NCI-H1694 treated with DMSO at 0.1 percent for 48 hours (cell line): ENCODE measurements at places on chromosomes 3 and 15.

DNA sequence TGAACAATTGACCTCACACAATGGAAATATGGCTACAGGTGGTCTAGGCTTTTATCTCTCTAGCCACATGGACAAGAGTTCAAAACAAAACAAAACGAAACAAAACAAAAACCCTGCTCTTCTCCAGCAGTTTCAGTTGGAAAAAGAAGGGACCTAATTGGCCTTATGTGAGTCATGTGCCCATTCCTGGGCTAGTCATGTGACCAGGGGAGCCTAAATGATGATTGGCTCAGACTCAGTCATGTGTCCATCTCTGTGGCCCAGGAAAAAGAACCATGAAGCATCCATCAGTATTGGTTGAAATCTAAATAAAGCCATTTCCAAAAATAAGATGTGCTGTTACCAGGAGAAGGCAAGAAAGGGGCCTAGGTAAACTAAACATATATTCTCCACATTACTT, 96.8 kb downstream of the ANXA2 start:
- DNase-seq = no peak

DNA sequence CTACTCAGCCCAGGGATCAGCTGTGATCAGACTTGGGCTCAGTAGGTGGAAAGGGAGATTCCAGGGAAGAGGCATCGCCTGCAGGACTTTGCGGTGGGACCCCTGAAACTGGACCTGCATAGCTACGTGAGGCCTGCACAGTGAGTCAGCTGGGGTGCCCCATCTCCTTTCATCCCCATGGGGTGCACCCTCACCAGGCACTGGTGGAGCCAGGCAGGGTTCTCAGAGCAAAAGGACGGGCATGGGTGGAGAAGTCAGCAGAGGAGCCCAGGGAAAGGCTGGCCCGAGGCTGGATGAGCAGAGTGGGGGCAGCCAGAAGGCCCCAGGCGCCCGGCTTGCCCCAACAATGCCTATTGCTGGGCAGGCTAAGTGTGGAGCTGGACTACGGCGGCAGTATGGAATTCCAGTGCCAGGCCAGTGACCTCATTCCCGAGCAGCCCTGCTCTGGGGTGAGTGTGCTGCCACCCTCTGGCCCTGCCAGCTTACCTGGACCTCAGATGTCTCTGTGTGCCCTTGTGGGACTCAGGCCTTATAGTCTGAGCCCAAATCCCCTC, 19.7 kb downstream of the ACAA1 start:
- DNase-seq = no peak

DNA sequence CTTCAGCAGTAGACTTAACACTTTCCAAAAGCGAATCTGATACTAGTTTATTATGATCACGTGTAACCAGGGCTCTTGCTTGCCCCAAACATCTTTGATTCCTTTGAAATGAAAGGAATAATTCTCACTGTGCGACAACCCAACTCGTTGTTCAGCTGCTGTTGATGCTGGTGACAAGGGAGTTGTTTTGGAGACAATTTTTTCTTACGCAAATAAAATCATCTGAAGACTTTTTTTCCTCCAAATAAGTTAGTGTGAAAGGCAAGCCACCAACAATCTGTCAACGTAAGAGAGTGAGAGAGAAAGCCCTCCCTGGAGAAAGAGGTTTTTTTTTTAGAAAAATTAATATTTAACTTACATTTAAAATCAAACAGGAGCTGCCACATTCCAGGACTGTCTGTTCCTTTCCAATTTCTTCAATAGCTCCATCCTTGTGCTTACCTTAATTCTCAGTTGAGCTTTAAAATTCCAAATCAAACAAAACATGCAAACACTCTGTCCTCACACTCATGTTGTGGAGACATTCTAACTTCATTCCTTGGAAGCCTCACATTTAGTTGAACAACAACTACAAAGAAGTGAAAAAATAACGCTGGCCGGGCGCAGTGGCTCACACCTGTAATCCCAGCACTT, 4.9 kb upstream of the P3H2 start:
- DNase-seq = no peak

DNA sequence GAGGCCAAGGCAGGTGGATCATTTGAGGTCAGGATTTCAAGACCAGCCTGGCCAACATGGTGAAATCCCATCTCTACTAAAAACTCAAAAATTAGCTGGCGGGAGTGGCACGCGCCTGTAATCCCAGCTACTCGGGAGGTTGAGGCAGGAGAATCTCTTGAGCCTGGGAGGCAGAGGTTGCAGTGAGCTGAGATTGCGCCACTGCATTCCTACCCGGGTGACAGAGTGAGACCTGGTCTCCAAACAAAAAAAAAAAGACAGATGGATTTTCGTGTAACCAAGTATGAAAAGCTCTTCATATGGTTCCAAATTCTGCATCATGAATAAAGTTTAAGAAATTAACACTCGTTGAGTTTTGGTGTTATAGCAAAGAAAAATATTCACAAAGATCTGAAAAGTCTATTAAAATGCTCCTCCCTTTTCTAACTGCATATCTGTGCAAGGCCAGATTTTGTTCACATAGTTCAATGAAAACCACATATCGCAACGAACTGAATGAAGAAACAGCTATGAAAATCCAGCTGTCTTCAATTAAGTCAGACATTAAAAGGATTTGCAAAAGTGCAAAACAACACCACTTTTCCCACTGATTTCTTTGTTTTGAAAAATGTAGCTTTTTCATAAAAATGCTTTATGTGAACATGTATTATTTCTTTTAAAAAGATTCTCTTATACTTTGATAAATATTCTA, 23.8 kb upstream of the FBLN2 start:
- no peak for DNase-seq

- DNase-seq = no peak
These were observed 48.4 kb downstream of the TMEM45A start for GRCh38 chr3:100540791-100541334.

- DNase-seq = no peak
These were observed 328.5 kb downstream of the RBMS3 start for GRCh38 chr3:29609328-29609811.
